Uterus (tissue), 4 donors: ENCODE measurements at places on chromosomes 3 and 15. TPM values are rescaled to one million over a fixed set of nuclear protein-coding genes. Genes with fewer than 3 reads are reported as not detected.

MESP2 gene
- not detected for total RNA-seq

GRCh38 chr3:40186508-40186907 is 123.0 kb upstream of the EIF1B start:
- H3K36me3 ChIP-seq = no peaks in the 10 kb centered on the region
- H3K27me3 ChIP-seq = no peaks in the 10 kb centered on the region
- H3K4me3 ChIP-seq = no peak overlapping the region

GRCh38 chr15:75161917-75162414 is 39.7 kb upstream of the C15orf39 start:
- no peaks in the 10 kb centered on the region for H3K4me1 ChIP-seq
- H3K27me3 ChIP-seq = no peaks in the 10 kb centered on the region
- H3K27ac ChIP-seq = no peak overlapping the region
- no peak overlapping the region for H3K4me3 ChIP-seq
- DNase-seq = no peak

- no peaks in the 10 kb centered on the region for H3K4me1 ChIP-seq
- DNase-seq = no peak
- H3K27ac ChIP-seq = no peak overlapping the region
- no peaks in the 10 kb centered on the region for H3K27me3 ChIP-seq
Measured at GRCh38 chr3:1017870-1018269, 75.0 kb upstream of the CNTN6 start.

GRCh38 chr15:41408234-41408641 is 5.9 kb upstream of the NDUFAF1 start:
- no peaks in the 10 kb centered on the region for H3K36me3 ChIP-seq
- no peaks in the 10 kb centered on the region for H3K27me3 ChIP-seq
- no peak overlapping the region for H3K4me3 ChIP-seq
- no peak overlapping the region for H3K27ac ChIP-seq
